ENCODE measurements at places on chromosomes 2 and 18. TPM values are rescaled to one million over a fixed set of nuclear protein-coding genes. Genes with fewer than 3 reads are reported as not detected.

DNA sequence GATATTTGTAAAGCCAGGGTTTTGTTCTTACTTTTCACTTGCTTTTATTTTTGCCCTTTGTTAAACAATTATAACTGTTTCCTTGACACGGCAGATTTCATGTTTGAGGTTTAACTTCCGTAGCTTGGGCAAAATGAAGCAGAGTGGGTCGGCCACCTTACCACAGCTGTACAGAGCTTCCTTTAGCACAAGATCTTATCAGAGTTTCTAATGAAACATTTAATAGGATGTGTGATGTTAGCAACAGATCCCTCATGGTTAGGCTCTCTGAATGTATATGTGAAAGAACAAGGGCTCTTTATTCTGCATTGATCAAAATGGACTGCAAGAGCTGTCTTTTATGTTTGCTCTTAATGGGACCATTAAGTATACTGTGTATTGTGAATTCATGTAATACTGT is 22.3 kb downstream of the RNF125 start:
- peaks cover 55% of the 10 kb centered on the region for H3K4me1 ChIP-seq
- H3K27me3 ChIP-seq, result no peaks in the 10 kb centered on the region
- peaks cover 75% of the 10 kb centered on the region for H3K36me3 ChIP-seq
- H3K4me3 ChIP-seq, result peak overlapping the region; percentile 65
- peak; percentile 70 for DNase-seq

DNA sequence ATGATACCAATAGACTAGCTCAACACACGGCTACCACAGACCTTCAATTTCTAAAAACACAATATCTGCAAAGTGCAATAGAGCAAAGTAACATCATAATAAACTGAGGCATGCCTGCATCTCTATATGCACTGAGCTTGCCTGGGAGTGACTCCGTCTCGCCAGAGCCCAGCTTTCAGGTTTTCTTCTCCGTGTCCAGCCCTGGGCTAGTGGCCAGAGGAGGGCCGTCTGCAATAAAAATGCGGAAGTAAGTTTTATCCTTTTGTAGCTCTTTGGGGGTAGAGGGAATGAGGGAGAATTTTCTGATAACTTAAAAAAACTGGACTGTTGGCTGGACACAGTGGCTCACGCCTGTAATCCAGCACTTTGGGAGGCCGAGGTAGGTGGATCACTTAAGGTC is 41.0 kb upstream of the GPR17 start:
- no peak overlapping the region for H3K27ac ChIP-seq
- H3K36me3 ChIP-seq, result peaks cover 9% of the 10 kb centered on the region
- no peaks in the 10 kb centered on the region for H3K27me3 ChIP-seq

DNA sequence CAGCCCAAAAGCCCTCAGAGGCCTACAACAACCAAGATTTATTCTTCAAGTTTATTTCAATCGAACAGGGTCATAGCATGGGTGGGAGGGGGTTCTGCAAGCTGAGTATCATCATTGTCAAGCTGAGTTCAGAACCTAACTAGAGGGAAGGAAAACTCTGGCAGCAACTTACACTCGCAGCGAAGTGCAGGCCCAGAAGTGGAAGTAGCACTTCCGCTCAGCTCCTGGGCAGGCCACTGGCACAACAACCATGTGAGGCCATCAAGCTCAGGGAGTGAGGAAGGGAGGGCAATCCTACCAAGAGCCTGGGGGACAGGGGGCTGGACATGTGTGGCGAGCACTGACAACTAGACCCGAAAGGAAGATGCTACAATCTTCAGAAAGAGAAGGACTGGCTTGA is 4.8 kb downstream of the UXS1 start:
- no peaks in the 10 kb centered on the region for H3K27me3 ChIP-seq
- DNase-seq, result no peak
- peaks cover 73% of the 10 kb centered on the region for H3K4me1 ChIP-seq
- H3K36me3 ChIP-seq, result peaks cover 47% of the 10 kb centered on the region
- H3K4me3 ChIP-seq, result no peak overlapping the region

DNA sequence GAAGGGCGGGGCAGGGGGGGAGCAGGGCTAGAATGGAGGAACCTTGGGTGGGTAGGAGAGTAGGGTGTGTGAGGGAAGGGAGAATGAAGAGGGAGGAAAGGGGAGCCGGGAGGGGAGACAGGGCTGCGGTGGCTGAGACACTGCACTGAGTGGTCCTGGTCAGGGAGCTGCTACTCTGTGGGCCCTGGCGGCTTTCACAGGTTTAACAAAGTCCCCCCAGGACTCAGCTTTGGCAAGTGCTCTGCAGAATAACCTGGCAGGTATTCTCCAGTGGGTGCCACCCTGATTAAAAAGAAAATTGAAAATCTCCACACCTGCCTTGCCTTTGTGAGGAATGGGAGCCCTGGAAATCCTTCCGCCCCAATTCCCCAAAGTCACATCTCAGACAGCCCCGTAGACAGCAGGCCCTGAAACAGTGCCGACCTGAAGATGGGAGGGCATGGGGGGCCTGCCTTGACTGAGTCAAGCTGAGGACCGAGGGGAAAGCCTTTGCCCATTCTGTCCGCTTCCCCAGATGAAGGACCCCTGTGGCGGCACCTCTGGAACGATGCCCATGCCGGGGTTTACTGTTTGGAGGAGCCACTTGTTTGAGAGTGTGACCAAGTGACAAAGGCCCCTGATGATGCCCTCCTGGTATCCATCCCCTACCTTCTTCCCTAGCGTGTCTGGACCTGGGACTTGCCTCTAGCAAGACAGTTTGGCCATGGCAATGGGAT is 43.6 kb upstream of the OTOS start:
- no peaks in the 10 kb centered on the region for H3K4me1 ChIP-seq
- no peak overlapping the region for H3K4me3 ChIP-seq

- peaks cover 49% of the 10 kb centered on the region for H3K27me3 ChIP-seq
- peak overlapping the region; percentile 17 for H3K27ac ChIP-seq
- peak; percentile 14 for DNase-seq
- H3K4me3 ChIP-seq, result peak overlapping the region; percentile 12
- peaks cover 20% of the 10 kb centered on the region for H3K4me1 ChIP-seq
Measured at GRCh38 chr2:235500761-235501672, 7.2 kb downstream of the AGAP1 start.

DNA sequence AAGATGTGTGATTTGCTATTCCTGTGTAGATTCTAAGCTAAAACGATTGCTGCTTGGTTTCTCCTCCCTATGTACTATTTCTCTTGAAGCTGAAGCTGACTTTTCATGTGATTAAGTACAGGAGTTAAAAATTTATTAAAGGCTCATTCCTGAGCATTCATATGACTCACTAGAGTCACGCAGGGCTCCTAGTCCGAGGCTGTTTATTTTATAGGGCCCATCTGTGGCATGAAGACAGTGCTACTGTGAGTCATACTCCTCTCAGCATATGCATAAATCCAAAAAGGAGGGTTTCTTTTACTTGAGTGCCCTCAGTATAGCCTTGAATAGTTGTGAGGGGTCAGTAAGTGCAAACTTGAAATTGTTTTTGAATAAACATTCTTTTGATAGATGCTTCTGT is 378.8 kb downstream of the PTPRM start:
- no peak overlapping the region for H3K4me3 ChIP-seq
- H3K36me3 ChIP-seq, result no peaks in the 10 kb centered on the region
- no peak overlapping the region for H3K27ac ChIP-seq
- peaks cover 11% of the 10 kb centered on the region for H3K4me1 ChIP-seq

DNA sequence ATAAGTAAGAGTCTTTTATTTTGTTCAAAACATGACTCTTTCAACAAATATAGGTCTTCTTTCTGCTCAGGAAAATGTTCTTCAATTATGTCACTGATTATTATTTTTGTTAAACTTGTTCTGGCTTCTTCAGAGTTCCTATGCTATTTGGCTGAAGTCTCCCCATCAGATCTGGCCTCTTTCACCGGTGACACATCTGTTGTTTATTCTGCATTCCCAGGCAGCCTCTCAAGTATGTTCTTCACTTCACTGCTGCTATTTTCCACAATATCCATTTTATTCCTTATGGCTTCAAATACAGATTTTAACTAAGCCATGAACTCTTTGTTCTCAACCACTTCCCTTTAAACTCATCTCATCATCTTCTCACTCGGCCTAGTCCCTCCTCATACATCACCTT is 45.7 kb downstream of the HDAC4 start:
- H3K36me3 ChIP-seq, result peaks cover 46% of the 10 kb centered on the region
- no peak overlapping the region for H3K27ac ChIP-seq

GRCh38 chr2:164514491-164514890 is 106.8 kb downstream of the GRB14 start:
- H3K4me1 ChIP-seq, result no peaks in the 10 kb centered on the region
- no peak overlapping the region for H3K4me3 ChIP-seq
- H3K27ac ChIP-seq, result no peak overlapping the region
- no peaks in the 10 kb centered on the region for H3K27me3 ChIP-seq
- DNase-seq, result no peak

DNA sequence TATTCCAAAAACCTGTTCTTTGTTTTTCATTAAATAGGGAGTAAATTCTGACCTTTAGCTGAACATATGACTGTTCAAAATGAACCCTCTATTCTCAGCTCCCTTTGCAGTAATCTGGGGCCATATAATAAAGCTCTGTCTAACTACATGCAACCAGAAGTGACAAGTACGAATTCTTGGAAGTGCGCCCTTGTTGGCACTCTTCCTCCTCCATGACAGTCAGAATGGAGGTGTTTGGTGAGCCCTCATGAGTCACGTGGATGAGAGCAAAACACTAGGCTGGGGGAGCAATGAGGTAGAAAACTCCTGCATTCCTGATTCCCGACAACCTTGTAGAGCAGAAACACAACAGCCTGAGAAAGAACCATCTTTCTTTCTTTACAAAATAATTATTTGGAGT is 552.9 kb downstream of the FBXO15 start:
- no peak for DNase-seq
- H3K36me3 ChIP-seq, result no peaks in the 10 kb centered on the region
- H3K4me3 ChIP-seq, result no peak overlapping the region
- no peak overlapping the region for H3K27ac ChIP-seq
- no peaks in the 10 kb centered on the region for H3K4me1 ChIP-seq

- H3K27ac ChIP-seq, result no peak overlapping the region
- no peaks in the 10 kb centered on the region for H3K36me3 ChIP-seq
Measured at GRCh38 chr2:163043201-163043600, 204.6 kb upstream of the KCNH7 start.

DNA sequence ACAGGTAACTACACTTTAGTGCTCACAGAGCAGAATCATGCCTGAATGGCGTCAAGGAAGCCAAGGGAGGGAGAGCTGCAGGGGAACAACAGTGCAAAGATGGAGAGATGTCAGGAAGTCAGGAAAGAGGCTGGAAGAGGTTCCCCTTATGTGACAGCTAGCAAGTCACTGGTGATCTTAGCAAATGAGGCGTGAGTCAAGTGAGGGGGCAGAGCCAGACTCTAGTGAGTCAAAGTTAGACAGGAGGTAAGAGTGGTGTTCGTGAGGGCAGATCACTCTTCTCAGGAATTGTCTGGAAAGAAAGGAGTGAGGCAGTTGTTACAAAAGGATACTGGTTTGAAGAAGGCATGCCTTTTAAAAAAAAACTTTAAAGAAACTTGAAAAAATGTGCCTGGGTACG is 87.1 kb downstream of the MEP1B start:
- no peaks in the 10 kb centered on the region for H3K4me1 ChIP-seq
- H3K36me3 ChIP-seq, result no peaks in the 10 kb centered on the region
- no peak overlapping the region for H3K4me3 ChIP-seq
- DNase-seq, result no peak
- peaks cover 17% of the 10 kb centered on the region for H3K27me3 ChIP-seq
- no peak overlapping the region for H3K27ac ChIP-seq

GRCh38 chr18:6741786-6742185 is 12.3 kb downstream of the ARHGAP28 start:
- no peaks in the 10 kb centered on the region for H3K27me3 ChIP-seq
- H3K36me3 ChIP-seq, result no peaks in the 10 kb centered on the region
- no peak overlapping the region for H3K4me3 ChIP-seq

GRCh38 chr2:221485503-221485870 is 86.6 kb downstream of the EPHA4 start:
- H3K36me3 ChIP-seq, result peaks cover 5% of the 10 kb centered on the region
- no peaks in the 10 kb centered on the region for H3K27me3 ChIP-seq
- H3K4me1 ChIP-seq, result no peaks in the 10 kb centered on the region
- H3K27ac ChIP-seq, result no peak overlapping the region

DNA sequence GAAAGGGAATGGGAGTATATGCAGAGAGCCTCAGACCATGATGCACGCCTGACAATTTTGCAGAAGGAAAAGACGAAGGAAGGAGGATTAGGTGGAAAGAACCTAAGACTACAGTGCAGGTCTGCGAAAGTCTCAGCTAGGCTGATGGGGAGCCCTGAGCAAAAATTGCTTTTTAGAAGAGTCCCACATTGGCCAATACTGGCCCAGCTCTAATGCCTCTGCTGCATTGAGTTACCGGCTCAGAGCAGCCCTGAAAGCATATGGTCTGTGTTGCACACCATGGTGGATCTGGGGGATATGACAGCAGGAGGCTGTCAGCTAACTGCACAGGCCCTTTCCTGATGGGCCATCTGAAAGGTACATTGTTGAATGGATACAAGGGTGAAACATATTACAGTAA is 48.3 kb upstream of the CAVIN2 start:
- no peak overlapping the region for H3K27ac ChIP-seq
- no peaks in the 10 kb centered on the region for H3K4me1 ChIP-seq
- no peak overlapping the region for H3K4me3 ChIP-seq
- H3K36me3 ChIP-seq, result no peaks in the 10 kb centered on the region
- no peak for DNase-seq

- H3K27me3 ChIP-seq, result no peaks in the 10 kb centered on the region
- no peaks in the 10 kb centered on the region for H3K36me3 ChIP-seq
- H3K4me1 ChIP-seq, result no peaks in the 10 kb centered on the region
- no peak for DNase-seq
- no peak overlapping the region for H3K4me3 ChIP-seq
- H3K27ac ChIP-seq, result no peak overlapping the region
Measured at GRCh38 chr2:58686776-58687175, 445.7 kb upstream of the FANCL start.

DNA sequence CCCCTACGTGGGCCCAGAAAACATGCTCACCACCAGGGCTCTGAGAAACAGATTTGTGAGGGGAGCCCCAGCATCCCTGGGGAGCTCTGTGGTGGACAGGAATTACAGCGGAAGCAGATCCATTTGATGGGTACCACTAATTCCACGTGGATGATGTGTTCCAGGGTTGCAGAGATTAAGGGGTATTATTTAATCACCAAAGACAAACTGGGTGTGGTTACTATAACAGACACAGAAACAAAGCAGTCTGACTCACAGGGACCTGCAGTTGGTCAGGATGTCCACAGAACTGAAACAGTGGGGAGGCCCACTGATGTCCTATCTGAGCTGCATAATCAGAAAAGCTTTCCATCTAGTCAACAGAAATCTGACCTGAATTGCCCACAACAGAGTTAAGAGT is 65.8 kb downstream of the PSMG2 start:
- peaks cover 6% of the 10 kb centered on the region for H3K4me1 ChIP-seq
- no peak overlapping the region for H3K27ac ChIP-seq
- H3K27me3 ChIP-seq, result no peaks in the 10 kb centered on the region
- DNase-seq, result no peak
- peaks cover 9% of the 10 kb centered on the region for H3K36me3 ChIP-seq

GRCh38 chr2:235639885-235640284 is 146.0 kb downstream of the AGAP1 start:
- H3K27ac ChIP-seq, result no peak overlapping the region
- H3K4me1 ChIP-seq, result no peaks in the 10 kb centered on the region
- no peak for DNase-seq
- no peaks in the 10 kb centered on the region for H3K36me3 ChIP-seq
- H3K27me3 ChIP-seq, result peaks cover 12% of the 10 kb centered on the region

The TLX2 gene
- 0.52 TPM for total RNA-seq

The ALPG gene
- not detected for total RNA-seq

The HDHD2 gene
- 31.2 TPM for total RNA-seq

The KCNS3 gene
- total RNA-seq, result not detected

The SP3 gene
- 109 TPM for total RNA-seq

The TBC1D8 gene
- 0.65 TPM for total RNA-seq

The CKAP2L gene
- 78.1 TPM for total RNA-seq

The CRYGC gene
- total RNA-seq, result not detected

Measured in activated CD4-positive, alpha-beta T cell treated with anti-CD3 and anti-CD28 coated beads, Interleukin-2, amount 10 ng/mL, durations not matched to agents 7 days and 5 days (primary cell).